Myometrial cell (primary cell): ENCODE measurements at places on chromosomes 6 and 20. TPM values are rescaled to one million over a fixed set of nuclear protein-coding genes. Genes with fewer than 3 reads are reported as not detected.

OOEP gene
- total RNA-seq, result not detected in 2 replicates

ZMYND8 gene
- total RNA-seq, result 24.2 and 26.4 TPM in 2 replicates

GSTA3 gene
- total RNA-seq, result not detected in 2 replicates

PRL gene
- total RNA-seq, result not detected in 2 replicates

ULBP2 gene
- 8.1 and 10.6 TPM in 2 replicates for total RNA-seq

PTPRT gene
- not detected in 2 replicates for total RNA-seq

ZSCAN23 gene
- total RNA-seq, result 0.53 and 12.4 TPM in 2 replicates

ISM1 gene
- not detected in 2 replicates for total RNA-seq
